Naive B cell (primary cell): ENCODE measurements at places on chromosomes 3 and 15.

GRCh38 chr3:60277361-60277800 lies 973.9 kb downstream of the FHIT start:
- no peak for DNase-seq

DNA sequence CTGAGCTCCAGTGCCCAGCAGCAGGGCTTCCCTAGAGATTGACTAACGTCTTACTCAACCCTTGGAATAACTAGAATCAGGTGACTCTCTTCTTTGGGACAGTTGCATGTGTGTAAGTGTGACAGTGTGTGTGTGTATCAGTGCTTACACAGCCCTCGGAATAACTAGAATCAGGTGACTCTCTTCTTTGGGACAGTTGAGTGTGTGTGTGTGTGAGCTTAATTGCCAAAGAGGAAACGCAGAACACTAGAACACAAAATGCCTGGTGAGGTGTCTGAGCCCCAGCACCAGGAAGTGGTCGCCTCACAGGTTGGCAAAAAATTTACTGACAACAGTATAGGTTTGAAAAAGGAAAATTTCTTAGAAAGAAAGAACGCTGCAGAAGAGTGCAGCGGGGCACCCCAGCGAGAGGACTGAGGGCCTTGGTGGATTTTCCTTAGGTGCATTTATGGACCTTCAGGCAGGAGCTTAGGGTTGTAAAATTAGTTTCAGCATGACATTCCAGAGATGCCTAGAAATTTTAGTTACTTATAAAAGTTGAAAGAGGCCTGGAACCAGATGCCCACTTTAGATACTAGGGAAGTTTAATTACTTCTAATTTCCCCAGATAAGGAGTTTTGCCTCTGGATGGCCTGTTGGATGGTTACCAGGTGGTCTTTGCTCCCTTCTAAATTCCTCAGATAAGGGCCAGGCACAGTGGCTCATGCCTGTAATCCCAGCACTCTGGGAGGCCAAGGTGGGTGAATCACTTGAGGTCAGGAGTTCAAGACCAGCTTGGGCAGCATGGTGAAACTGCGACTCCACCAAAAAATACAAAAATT lies 3.7 kb upstream of the WDR82 start:
- no peak for DNase-seq

GRCh38 chr3:184864000-184864399 lies 52.0 kb downstream of the VPS8 start:
- no peak for DNase-seq

DNA sequence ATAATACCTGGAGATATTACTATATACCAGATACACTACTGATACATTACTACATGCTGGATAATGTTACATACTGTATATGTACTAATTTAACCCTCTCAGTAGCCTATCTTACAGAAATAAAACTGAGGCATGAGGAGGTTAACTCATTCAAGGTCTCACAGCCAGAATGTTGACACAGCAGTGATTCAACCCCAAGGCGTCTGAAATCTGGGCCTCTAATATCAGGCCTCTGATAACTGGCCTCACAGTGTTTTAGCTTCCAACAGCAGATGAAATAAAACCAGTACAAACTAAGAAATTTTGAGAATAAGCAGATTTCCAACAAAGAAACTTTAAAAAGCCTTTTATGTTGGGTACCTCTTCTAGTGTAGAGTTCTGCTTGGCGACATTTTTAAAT lies 23.4 kb downstream of the DZIP1L start:
- no peak for DNase-seq

DNA sequence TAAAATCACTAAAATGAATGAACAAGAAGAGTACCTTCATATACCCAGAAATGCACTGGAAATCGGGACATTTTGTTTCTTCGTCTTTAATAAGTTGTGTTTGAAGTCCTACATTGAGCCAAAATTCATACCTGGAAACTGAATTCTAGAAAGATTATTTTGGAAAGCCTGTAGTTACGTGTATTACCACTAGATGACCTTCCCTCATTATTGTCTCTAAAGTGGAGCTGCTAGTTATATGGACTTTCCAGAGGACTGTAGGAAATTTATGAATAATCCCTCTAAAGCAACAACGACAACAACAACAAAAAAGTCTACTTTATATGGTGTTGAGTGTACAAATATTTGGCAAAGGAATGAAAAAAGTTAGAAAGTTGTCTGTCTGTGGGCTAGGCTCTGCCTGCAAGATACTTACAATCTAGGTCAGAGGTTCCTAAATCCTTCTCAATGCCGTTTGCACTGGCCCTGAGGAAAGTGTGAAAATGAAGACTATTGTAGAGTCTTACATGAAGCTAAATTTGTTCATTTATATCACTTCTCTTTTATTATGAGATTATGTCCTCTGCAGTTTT lies 234.8 kb upstream of the NR2E3 start:
- no peak for DNase-seq

DNA sequence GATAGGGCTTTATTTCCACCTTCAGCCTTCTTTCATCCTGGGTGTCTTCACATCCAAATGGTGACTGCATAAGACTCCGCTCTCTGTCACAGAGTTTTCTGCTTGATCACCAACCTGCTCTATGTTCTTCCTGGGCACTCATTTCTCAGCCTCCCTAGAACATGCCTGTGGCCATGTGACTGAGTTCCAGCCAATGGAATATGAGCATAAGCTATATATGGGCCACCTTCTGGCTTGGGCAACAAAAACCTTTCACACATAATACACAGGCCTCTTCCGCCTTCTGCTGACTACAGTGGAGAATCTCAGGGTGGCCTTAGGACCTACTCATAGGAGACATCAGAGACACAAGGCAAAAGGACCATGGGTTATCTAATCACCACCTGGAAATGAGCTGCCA lies 51.2 kb upstream of the MED12L start:
- no peak for DNase-seq

DNA sequence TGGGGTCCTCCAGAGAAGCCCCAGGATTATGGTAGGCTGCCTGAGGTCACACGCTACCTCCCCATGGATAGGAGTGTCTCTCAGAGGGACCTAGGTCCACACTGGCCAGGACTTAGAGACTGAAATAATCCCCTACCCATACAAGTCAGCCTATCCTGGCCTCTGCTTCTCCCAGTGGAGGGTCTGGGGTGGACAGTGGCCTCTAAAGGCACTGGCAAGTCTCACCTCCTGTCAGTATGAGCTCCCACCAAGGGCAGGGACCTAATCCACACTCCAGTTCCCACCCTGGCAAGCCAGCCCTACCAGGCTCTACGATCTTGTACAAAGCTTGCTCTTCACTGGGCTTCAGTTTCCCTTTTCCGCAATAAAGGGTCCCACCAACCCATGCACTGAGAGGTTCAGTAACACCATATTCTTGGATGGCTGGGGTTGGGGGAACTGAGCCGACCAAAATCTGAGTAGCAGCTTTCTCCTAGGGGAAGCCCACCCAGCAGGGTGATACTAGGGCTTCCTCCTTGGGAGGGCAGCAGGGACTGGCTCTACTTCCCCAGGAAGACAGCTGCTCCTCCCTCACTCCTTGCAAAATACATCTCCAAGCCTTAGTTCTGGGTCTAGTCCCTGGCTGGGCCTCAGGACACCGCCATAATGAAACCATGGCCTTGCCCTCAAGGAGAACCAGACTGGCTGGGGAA lies 2.4 kb downstream of the CISH start:
- no peak for DNase-seq

GRCh38 chr3:141015481-141015880 lies 35.7 kb upstream of the SPSB4 start:
- DNase-seq: no peak
